ENCODE measurements at places on chromosomes 16 and 17.

GRCh38 chr17:33520426-33521330, 227.6 kb upstream of the ASIC2 start:
- DNase-seq = no peak

DNA sequence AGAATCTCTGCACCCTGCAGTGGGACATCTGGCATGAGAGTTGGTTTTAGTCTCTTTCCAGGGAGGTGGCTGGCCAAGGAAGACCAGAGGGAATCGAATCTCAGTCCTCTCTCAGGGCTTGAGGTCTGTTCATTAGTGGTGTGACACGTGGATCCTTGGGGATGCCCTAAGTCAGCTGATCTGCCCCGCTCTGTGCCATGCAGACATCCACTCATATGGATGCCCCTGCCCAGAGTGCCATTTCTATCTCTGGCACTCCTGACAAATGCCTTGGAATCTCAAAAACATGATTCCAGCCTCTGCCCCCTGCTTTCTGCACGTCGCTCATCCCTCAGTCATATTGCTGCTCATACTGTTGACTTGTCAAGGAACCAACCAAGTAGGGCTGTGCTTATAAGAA, 38.8 kb downstream of the WSCD1 start:
- DNase-seq = no peak

- DNase-seq = no peak
Observed at GRCh38 chr17:13346996-13347762, 254.6 kb downstream of the HS3ST3A1 start.

DNA sequence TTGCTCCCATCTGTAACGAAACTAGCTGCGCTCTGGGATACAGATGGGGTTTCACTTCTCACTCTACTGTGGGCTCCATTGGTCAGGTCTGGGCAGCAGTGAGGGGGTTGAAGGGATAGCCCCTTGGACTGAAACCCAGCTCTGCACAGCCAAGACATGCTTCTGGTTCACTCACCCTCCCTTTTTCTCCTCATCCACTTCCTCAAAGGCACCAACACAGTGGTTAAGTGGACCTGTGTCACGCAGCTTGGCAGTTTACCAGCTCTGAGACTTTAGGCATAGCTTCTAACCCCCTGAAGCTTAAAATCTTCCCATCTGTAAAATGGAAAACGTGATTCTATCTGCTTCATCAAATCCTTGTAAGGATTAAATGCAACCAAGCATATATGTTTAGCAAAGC, 11.5 kb upstream of the KRT38 start:
- no peak for DNase-seq

DNA sequence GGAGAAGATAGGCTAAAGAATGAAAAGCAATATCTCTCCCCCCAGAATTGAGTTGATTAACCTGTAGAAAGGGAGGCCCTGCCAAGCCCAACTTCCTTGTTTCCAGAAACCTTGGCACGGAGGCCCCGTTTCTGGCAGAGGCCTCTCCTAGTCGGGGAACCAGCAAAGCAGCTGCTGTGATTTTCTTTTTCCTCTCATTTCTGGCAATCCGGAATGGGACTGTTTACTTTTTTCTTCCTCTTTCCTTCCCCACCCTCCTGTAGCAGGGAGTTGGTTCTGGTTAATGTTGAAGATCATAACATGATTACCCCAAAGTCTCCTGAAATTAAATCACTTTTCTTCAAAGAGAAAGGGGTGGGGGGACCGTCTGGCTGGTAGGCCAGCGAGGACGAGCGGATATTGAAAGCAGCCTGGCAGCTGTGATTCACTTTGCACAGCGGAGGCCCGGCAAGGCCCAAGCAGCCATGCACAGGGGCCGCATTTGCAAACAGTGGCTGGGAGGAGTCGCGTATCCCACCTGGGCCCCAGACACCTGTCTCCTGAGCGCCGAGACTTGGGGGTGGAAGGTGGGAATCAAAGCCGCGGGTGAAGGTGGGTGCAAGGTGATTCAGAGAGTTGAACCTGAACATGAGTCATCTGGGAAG, 51.5 kb downstream of the NTN1 start:
- no peak for DNase-seq

DNA sequence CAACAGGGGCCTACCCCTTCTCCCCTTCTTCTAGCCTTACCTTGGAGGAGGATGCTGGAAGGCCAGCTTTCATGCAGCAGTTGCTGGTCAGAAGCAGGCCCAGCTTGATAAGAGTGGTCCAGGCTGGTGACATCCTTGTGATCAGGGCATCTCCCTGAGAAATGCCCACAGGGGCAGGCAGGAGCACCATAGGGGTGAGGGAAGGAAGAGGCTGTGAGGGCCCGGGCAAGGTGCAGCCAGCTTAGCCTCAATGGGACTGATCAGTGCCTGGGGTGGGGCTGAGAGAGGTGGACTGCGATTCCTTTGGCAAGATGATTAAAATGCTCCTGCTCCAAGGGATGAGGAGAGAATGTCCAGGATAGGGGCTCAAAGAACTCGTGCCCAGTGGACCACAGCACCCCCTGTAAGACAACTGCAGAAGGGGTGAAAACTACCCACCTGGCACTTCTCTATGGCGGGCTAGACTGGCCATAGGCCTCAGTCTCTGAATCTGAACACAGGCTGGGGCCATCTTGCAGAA, 9.5 kb upstream of the GALK1 start:
- DNase-seq = no peak

GRCh38 chr16:28038409-28038808, 25.1 kb downstream of the GSG1L start:
- no peak for DNase-seq

DNA sequence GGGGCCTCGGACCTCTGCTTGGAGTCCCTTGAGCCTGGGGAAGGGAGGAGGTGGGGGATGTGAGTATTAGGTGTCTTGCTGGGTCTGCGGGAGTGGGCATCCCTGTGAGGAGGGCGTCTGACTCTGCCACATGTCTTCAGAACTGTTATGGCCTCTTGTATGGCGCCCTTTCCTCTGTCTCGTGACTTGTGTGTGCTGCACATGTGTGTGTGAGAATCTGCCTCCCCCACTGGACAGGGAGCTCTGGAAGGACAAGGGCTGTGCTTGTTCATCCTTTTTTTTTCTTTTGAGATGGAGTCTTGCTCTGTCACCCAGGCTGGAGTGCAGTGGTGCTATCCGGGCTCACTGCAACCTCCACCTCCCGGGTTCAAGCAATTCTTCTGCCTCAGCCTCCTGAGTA, 33.4 kb downstream of the ARHGAP23 start:
- DNase-seq = no peak

GRCh38 chr17:10521949-10522348, 3.6 kb upstream of the MYH1 start:
- DNase-seq = no peak

GRCh38 chr16:600781-601180, 10.9 kb downstream of the RAB40C start:
- no peak for DNase-seq

DNA sequence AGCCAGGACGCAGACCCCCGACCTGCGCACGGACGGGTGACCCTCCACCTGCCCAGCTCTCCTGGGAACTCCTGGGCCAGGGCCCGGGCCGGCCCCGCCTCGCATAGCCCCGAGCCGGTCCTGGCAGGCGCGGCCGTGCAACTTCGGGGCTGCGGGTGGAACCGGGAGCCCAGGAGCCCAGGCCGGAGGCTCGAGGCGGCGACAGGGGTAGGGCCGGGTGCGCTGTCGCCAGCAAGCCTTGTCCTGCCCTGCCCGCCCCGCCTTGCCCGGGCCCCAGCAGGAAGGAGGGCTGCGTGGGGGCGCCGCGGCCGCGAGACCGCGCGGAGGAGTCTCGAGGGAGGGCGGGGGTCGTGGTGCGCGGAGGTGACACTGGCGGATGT, 408 bp downstream of the LMF1 start:
- no peak for DNase-seq

GRCh38 chr17:1137465-1137894, 42.3 kb downstream of the ABR start:
- DNase-seq = no peak

DNA sequence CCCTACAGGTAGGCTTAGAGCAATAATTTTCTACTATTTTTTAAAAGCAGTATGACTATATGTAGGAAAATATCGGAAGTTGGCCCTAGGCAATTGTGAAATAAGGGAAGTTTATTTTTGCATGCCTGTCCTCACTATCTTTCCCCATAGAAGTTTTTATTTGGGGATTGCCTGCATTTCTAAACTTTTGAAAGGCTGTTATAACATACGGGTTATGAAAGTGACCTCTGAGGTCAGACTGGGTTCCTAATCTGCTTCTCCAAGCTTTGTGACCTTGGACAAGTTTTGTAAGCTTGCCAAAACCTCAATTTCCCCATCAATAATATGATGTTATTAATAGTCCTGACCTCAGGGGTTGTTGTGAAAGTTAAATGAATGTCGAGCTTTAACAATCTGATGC, 67.1 kb downstream of the ARHGAP44 start:
- DNase-seq = no peak

DNA sequence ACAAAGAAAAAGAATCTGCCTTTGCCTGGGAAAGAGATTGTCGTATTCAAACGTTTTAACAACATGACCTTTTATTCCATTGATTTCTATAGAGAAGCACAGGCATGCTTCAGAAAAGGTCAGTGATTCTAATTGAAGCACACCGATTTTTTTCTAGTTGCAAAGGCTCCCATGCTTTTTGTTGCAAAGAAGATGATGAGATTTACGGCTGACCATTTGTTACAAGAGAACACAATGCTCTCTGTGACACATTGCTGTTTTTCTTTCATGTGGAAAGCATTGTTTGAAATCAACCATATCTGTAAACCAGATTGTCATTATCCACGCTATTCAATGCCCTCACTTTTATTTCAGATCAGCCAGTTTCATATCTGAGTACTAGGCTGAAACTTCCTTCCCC, 99.8 kb downstream of the NLK start:
- DNase-seq = no peak

DNA sequence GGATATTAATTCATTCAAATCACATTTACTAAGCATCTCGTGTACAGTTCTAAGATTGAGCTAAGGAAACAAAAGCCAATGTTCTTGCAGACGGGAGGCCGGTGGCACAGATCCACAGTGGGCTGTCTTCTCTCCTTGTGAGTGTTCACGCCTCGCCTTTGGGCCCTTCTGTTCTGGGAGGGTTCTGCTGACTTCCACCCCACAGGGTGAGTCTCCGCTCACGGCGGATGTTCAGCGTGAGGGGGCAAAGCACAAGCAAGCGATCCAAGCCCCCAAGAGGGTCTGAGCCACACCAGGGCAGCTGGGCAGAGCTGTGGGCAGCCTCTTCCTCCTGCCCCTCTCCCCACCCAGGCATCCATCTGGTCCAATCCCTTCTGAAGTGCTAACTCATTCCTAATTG, 84.3 kb upstream of the DOC2B start:
- DNase-seq = no peak

GRCh38 chr17:45170931-45171337, 9.3 kb downstream of the HEXIM2 start:
- DNase-seq = no peak

DNA sequence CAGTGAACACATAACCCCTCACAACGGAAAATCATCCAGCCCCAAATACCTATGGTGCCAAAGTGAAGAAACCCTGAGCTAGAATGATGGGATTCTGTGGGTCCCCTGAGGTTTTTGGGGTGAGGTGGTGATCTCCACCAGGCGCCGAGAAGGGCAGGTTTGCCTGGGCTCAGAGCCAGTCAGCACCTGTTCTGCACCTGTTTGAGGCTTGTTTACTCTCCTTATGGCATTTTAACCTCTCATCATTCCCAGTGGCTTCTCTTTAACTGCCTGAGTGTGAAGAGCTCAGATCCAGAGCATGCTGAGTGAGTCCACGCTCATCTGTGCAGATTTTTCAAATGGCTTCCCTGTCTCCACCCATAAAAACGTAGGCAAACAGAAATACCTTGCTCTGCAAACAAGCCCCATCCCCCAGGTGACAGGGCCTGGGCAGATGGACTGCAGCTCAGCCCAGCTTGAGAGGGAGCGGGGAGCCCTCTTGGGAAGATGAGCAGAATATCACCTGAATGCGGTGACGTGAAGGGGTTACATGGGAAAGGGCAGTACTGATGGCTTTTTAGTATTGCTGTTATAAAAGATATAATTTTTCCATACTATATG, 40.1 kb upstream of the CLEC19A start:
- DNase-seq = no peak

DNA sequence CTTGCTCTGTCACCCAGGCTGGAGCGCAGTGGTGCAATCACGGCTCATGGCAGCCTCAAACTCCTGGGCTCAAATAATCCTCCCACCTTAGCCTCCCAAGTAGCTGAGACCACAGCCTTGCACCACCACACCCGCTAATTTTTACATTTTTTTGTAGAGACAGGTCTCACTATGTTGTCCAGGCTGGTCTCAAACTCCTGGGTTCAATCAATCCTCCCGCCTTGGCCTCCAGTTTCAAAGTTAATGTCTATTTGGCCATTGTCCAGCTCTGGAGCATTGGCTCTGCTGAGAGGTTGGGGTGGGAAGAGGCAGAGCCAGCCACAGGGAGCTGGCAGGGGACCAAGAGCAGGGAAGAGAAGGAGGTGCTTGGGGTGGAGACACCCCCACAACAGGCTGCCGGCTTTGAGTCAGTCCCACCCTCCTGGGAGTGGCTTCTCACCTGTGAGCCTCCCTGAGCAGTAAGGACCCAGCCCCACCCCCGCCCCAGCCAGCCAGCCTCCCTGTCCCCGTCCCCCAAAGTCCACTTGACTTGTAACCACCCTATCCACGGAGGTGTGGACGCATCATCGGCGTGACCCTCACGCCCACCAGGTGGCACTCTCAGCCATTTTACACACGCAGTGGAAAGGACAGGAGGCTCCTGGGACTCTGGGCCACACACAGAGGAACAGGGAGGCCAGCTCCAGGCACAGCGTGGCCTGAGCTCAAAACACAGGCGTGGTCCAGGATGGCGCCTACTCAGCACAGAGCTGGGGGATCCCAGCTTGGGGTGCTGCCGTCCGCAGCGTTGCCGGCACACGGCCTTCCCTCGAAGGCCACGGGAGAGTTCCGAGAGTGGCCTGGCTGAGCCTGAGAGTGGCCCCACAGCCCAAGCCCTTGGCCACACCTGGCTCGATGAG, 22.8 kb upstream of the PVALEF start:
- peak; percentile 36 for DNase-seq

DNA sequence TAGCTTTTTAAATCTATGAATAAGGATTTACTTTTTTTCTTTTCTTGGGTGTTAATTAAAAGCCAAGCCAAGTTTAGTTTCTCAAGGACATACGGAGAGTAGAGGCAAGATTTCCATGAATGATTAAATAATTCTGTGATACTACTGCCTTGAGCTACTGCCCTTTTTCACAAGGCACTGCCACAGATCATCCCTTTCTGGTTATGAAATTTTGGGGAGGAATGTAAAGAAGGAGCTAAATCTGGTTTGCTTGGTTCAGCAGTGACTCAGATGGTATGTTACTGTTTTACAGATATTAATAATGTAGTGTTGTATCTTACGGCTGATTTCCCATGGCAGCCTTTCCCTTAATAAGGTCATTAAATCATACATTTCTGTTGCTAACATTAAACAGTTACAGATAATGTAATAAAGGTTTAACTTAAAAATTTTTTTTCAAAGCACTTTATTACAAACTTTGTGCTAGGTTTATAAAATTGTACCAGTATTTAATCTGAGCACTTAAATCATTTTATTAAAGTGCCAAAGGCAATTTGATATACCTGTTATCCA, 2.6 kb downstream of the WSB1 start:
- no peak for DNase-seq

- DNase-seq = no peak
Observed at GRCh38 chr16:68194251-68194650, 41.7 kb downstream of the ESRP2 start.

- DNase-seq = no peak
Observed at GRCh38 chr17:45022655-45023339, 28.6 kb downstream of the DCAKD start.

- no peak for DNase-seq
Observed at GRCh38 chr16:70780546-70780945, 20.4 kb downstream of the VAC14 start.
